PC-9 (cell line): ENCODE measurements at places on chromosomes 11 and 22. TPM values are rescaled to one million over a fixed set of nuclear protein-coding genes. Genes with fewer than 3 reads are reported as not detected.

The CRYBA4 gene
- total RNA-seq = not detected in 2 replicates

The TEX12 gene
- not detected in 2 replicates for total RNA-seq

The DNAJB7 gene
- not detected in 2 replicates for total RNA-seq

The SERPIND1 gene
- total RNA-seq = not detected in 2 replicates

The GAL3ST3 gene
- not detected in 2 replicates for total RNA-seq

The FBXO7 gene
- total RNA-seq = 76.0 and 81.9 TPM in 2 replicates

The ISX gene
- not detected in 2 replicates for total RNA-seq

The RTN4RL2 gene
- total RNA-seq = 3.4 and 4.6 TPM in 2 replicates

The FADD gene
- 47.8 and 50.5 TPM in 2 replicates for total RNA-seq

The CSF2RB gene
- not detected in 2 replicates for total RNA-seq

The CTSW gene
- total RNA-seq = not detected in 2 replicates

DNA sequence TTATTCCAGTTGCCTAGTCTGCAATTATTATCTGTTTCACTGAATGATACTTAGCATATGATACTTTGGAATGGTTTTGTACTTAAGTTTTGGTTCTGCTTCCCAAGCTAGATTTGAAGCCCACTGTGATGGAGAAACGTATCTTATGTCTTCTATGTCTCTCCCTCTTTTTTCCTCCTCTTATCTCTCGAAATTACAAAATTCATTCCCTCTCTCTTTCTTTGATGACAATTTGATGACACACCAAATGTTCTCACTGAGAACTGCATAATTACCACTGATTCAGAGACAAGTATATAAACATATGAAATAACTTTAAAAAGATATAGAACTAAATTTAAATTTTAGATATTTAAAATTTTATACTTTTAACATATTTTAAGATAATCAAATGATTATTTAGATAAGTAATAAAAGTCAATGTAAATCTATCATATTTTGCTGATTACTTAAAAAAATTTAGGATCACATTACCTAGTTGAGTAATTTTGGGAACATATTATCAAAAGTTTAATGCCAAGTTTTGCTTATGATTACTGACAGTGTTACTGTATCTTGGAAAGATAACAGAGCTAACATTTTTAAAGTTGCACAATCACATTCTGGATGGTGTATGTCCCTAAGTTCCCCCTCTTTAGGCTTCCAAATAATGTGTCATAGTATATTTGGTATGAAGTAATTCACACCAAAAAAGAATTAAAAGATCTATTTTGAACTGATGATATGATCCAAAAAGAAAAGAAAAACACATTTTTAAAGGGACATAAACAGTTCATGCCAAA lies 255.3 kb downstream of the SBF2 start:
- no peak overlapping the region for H3K27ac ChIP-seq
- H3K4me1 ChIP-seq = no peaks in the 10 kb centered on the region
- H3K4me3 ChIP-seq = no peak overlapping the region
- no peaks in the 10 kb centered on the region for H3K27me3 ChIP-seq

- no peaks in the 10 kb centered on the region for H3K36me3 ChIP-seq
- no peak overlapping the region for H3K27ac ChIP-seq
- H3K4me1 ChIP-seq = 0 out of 2 replicates have a peak, but pooled peaks cover 11% of the 10 kb centered on the region
- H3K27me3 ChIP-seq = no peaks in the 10 kb centered on the region
- DNase-seq = no peak
Observed at GRCh38 chr11:28629235-28629634, 521.0 kb downstream of the METTL15 start.

GRCh38 chr11:16815047-16815767 lies 76.8 kb downstream of the C11orf58 start:
- peaks cover 10% of the 10 kb centered on the region for H3K4me1 ChIP-seq
- 0 out of 2 replicates have a peak, but pooled peaks cover 3% of the 10 kb centered on the region for H3K36me3 ChIP-seq
- no peaks in the 10 kb centered on the region for H3K27me3 ChIP-seq
- no peak for DNase-seq

GRCh38 chr11:22878604-22879003 lies 18.3 kb upstream of the CCDC179 start:
- no peak overlapping the region for H3K4me3 ChIP-seq
- no peaks in the 10 kb centered on the region for H3K36me3 ChIP-seq
- no peak for DNase-seq
- no peaks in the 10 kb centered on the region for H3K27me3 ChIP-seq
- H3K27ac ChIP-seq = no peak overlapping the region

DNA sequence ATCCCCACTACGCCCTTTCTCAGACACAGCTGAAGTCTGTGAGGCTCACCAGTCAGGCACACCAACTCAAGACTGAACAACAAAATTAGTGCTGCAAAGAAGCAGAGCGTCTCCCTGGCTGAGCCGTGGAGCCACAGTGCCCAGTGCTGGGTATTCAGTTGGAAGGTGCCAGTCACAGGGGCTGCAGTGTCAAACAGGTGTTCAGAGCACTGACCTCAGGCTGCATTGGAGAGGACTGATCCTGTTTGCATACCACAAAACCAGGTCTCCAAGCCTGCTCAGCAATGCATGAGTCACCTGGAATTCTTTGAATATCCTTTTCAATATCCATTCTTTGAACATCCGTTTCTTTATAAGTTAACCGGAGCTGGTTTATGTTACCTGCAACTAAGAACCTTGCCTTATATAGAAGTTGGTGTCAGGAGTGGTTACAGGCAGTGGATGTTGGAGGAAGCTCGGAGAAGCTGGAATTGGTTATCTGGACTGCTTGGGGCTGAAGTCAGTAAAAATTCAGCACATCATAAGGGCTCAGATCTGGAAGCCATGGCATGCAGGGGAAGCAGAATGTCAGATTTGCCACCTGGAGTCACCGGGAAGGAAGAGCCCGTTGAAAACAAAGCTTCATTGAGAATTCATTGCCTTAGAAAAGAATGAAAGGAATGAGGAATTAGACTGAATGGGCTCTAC lies 30.3 kb downstream of the PDGFB start:
- no peaks in the 10 kb centered on the region for H3K36me3 ChIP-seq
- H3K27me3 ChIP-seq = no peaks in the 10 kb centered on the region
- H3K27ac ChIP-seq = peak overlapping the region; percentile 87
- peak; percentile 99 for DNase-seq

DNA sequence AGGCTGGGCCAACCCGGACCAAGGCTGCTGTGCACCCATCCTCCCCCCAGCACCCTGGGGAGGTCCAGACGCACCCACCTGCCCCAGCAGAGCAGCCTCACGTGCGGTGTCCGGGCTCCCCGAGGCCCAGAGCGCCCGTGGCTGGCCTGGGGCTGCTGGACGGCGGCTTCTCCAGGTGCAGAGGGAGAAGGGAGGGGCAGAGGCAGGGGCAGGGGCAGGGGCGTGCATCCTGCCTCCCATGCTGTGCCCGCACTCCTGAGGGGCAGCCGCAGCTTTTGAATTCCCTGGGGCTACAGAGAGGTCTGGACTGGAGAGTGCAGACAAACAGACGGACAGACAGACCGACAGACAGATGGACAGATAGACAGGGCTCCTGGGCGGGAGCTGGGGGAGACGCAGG lies 83.6 kb upstream of the PRR5 start:
- H3K27me3 ChIP-seq = no peaks in the 10 kb centered on the region
- no peak overlapping the region for H3K27ac ChIP-seq
- no peaks in the 10 kb centered on the region for H3K36me3 ChIP-seq
- no peak overlapping the region for H3K4me3 ChIP-seq
- H3K4me1 ChIP-seq = no peaks in the 10 kb centered on the region

GRCh38 chr11:121464352-121464946 lies 11.7 kb upstream of the SORL1-AS1 start:
- peak overlapping the region; percentile 9; the same call in 1 of the 2 replicates for H3K4me3 ChIP-seq
- H3K27me3 ChIP-seq = no peaks in the 10 kb centered on the region
- no peaks in the 10 kb centered on the region for H3K36me3 ChIP-seq
- peak; percentile 96 for DNase-seq
- peaks cover 93% of the 10 kb centered on the region for H3K4me1 ChIP-seq

- H3K4me1 ChIP-seq = no peaks in the 10 kb centered on the region
- H3K4me3 ChIP-seq = no peak overlapping the region
- peaks cover 100% of the 10 kb centered on the region for H3K27me3 ChIP-seq
- H3K36me3 ChIP-seq = no peaks in the 10 kb centered on the region
- DNase-seq = no peak
Observed at GRCh38 chr11:117475716-117476530, 148.3 kb downstream of the CEP164 start.

- DNase-seq = no peak
- no peak overlapping the region for H3K27ac ChIP-seq
- H3K4me1 ChIP-seq = no peaks in the 10 kb centered on the region
- H3K36me3 ChIP-seq = no peaks in the 10 kb centered on the region
Observed at GRCh38 chr22:19036523-19037273, 85.5 kb downstream of the DGCR2 start.

- no peaks in the 10 kb centered on the region for H3K27me3 ChIP-seq
- no peak overlapping the region for H3K27ac ChIP-seq
- no peak overlapping the region for H3K4me3 ChIP-seq
Observed at GRCh38 chr11:23143022-23143421, 282.7 kb upstream of the CCDC179 start.

DNA sequence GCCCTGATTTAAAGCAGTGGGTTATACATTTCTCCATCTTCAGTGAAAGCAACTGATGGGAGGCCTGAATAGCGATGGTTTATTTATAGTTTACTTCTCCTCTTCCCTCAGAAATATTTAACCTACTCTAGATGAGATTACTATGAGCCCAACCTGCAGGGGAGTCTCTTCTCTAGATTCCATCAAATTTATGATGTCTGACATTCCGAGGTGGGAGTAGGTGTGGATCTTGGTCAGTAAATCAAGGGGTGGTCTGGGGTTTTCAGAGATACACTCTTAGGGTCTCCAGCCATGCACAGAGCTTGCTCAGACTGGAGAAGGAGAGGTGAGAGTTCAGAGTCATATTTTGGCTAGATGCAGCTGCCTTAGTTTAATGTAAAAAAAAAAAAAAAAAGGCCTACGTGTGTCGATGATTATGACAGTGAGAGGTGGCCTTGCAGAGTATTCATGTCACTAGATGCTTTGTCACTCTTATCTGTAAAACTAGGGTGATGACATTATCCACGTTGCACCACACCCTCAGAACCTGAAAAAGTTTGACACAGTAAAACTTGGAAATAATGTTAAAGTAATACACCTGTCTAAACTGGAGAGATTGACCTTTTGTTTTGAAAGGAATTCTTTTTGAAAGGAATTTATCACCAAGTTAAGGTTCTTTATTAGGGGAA lies 81.2 kb downstream of the EXT2 start:
- no peak for DNase-seq
- no peak overlapping the region for H3K4me3 ChIP-seq
- H3K4me1 ChIP-seq = no peaks in the 10 kb centered on the region
- H3K27me3 ChIP-seq = no peaks in the 10 kb centered on the region
- no peak overlapping the region for H3K27ac ChIP-seq

DNA sequence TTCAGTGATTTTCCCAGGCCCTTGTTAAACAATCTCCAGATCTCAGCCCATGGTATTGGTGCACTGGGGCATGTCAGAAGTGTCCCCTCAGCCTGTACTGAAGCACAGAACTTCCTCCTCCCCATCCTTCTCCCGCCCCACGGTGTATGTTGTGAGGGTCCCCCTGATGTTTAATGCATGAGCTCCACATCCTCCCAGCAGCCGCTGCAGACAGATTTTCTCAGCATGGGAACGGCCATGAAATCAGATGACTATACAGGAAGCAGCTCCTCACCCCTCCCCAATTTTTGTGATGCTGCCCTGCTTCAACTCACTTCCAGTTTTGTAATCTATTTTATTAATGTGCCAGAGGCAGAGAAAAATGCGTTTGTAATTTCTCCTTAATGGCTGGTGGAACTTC lies 406.0 kb downstream of the MIAT start:
- no peaks in the 10 kb centered on the region for H3K27me3 ChIP-seq
- H3K4me1 ChIP-seq = no peaks in the 10 kb centered on the region
- no peak overlapping the region for H3K4me3 ChIP-seq
- H3K36me3 ChIP-seq = no peaks in the 10 kb centered on the region
- H3K27ac ChIP-seq = no peak overlapping the region

GRCh38 chr11:12233602-12233925 lies 123.2 kb downstream of the MICAL2 start:
- H3K4me1 ChIP-seq = peaks cover 30% of the 10 kb centered on the region
- H3K36me3 ChIP-seq = 0 out of 2 replicates have a peak, but pooled peaks cover 10% of the 10 kb centered on the region
- no peak overlapping the region for H3K27ac ChIP-seq
- DNase-seq = no peak

DNA sequence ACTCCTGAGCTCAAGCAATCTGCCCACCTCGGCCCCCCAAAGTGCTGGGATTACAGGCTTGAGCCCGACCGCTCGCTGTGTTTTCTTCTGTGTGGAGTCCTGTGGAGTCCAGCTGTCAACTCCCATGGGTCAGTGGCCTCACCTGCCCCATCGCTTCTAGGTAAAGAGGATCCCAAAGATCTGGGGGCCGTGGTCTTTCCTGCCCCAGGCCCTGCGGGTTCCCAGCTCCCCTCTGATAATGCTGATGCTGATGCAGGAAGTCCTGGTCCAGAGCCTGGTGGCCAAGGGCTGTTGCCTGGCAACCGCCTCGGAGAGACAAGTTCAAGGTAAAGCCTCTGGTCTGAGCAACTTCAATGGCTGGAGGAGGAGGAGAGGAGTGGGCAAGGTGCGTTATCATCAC lies 9.6 kb downstream of the SSTR3 start:
- no peak overlapping the region for H3K27ac ChIP-seq
- peaks cover 13% of the 10 kb centered on the region for H3K4me1 ChIP-seq
- no peak for DNase-seq

DNA sequence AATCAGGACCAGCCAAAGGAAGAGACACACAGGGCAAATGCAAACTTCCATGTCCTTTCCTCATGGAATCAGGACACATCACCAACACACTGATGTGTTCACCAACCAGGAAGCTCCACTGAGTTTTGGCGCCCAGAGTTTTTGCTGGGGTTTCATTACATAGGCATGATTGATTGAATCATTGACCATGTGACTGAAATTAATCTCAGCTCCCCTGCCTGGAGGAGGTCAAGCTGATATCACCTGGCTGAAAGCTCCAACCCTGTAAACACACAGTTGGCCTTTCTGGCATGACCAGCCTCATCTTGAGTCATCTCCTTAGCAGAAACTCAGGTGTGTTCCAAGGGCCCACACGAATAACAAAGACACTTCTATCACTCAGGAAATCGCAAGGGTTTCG lies 133.2 kb downstream of the TRIM29 start:
- H3K36me3 ChIP-seq = no peaks in the 10 kb centered on the region
- no peaks in the 10 kb centered on the region for H3K4me1 ChIP-seq

DNA sequence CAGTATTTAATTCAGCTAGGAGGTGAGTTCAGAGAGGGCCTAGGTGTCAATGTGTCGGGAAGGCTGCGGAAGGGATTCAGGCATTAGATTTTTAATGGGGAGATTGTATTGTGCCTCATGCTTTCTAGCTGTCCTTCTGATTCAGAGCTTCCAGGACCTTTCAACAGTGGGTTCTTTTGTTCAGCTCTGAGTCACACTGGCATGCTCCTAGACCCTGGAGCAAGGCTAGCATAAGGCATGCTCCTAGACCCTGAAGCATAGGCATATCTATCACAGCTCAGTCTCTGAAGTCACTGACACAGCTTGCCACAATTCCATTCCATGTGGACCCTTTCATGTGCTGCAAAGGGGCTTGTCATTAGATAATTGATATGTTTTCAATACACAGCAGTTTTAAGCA lies 396.9 kb downstream of the RAB38 start:
- H3K36me3 ChIP-seq = no peaks in the 10 kb centered on the region
- no peaks in the 10 kb centered on the region for H3K27me3 ChIP-seq
- H3K27ac ChIP-seq = no peak overlapping the region
- no peaks in the 10 kb centered on the region for H3K4me1 ChIP-seq

GRCh38 chr22:27240298-27241075 lies 561.1 kb downstream of the MN1 start:
- no peaks in the 10 kb centered on the region for H3K27me3 ChIP-seq
- H3K4me3 ChIP-seq = no peak overlapping the region
- H3K36me3 ChIP-seq = no peaks in the 10 kb centered on the region
- H3K27ac ChIP-seq = no peak overlapping the region
- peaks cover 10% of the 10 kb centered on the region for H3K4me1 ChIP-seq
